Right ventricle myocardium inferior (tissue), 1 donor: ENCODE measurements at places on chromosomes 2 and 18.

GRCh38 chr2:85250045-85250444 is 77.7 kb downstream of the TGOLN2 start:
- no peak for DNase-seq

- DNase-seq, result no peak
Measured at GRCh38 chr2:56185582-56186046, 1.8 kb downstream of the CCDC85A start.

- no peak for DNase-seq
Measured at GRCh38 chr2:207188626-207189419, 23.1 kb upstream of the KLF7 start.

GRCh38 chr2:122873951-122874350 is 1118.5 kb downstream of the TSN start:
- no peak for DNase-seq

DNA sequence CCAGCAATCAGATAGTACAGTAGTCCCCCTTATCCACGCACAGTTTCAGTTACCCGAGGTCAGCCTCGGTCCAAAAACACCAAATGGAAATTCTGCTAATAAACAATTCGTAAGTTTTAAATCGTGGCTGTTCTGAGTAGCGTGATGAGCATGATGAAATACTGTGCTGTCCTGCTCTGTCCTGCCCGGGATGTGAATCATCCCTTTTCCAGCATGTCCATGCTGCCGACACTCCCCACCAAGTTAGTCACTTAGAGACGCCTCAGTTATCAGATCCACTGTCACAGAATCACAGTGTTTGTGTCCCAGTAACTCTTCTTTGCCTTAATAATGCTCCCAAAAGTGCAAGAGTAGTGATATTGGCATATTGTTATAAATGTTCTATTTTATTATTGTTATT is 62.1 kb downstream of the MEX3C start:
- DNase-seq, result no peak

GRCh38 chr2:189056200-189057106 is 82.3 kb downstream of the COL3A1 start:
- DNase-seq, result no peak

DNA sequence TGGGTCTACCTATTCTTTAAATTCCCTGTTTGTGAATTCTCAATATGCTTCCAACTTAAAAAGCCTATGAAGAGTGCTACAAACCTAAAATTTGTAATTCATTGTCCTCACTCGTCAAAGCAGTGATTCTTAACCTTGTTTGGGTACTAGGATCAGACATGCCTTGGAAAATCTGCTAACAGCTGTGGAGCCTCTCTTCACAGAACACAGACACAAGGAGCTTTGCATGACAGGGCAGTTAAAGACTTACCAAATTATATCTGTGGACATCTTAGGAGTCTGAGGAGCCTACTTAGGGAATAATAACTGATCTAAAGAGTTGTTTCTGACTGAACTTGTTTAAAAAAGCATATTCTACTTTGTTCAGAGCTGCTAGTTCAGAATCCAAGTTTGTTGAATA is 38.1 kb downstream of the TMEM87B start:
- no peak for DNase-seq

DNA sequence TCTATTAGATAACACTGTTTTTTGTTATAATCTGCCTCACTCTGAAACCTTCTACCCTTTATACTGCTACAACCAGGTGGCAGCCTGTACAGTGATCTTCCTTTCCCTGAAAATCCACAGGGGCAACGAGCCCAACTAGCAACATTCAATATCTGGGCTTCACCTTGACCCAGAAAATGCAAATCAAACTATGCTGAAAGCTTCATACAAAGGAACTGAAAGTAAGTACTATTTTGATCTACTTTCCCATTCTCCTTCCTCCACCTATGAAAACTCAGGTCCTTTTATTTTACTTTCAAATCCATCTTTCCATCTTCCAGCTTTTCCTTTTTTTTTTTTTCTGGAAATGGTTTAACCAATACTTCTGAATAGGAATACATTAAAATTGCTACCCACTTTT is 175.8 kb upstream of the CCDC150 start:
- no peak for DNase-seq

DNA sequence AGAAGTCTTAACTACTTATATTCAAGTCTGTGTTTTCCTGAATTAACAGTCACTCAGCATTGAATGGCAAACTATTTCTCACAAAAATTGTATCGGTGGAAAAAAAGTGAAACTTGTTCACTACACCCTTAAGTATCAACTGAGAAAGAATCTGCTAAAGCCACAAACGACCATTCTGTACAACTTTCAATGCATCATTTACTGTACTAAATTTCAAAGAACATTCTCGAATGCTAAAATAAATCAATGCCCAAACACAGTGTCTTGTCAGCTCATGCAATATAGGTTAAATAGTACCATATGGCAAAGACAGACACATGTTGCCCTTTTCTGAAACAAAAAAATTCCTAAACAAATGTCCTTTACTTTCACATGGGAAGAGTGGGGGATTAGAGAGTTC is 9.0 kb downstream of the ZNF516 start:
- DNase-seq, result no peak
